Epithelial cell of proximal tubule (primary cell): ENCODE measurements at places on chromosomes 1 and 21. TPM values are rescaled to one million over a fixed set of nuclear protein-coding genes. Genes with fewer than 3 reads are reported as not detected.

CAPN8 gene
- not detected in 2 replicates for total RNA-seq

DNAJC28 gene
- total RNA-seq, result 0.87 and 0.92 TPM in 2 replicates

AMY1C gene
- total RNA-seq, result not detected in 2 replicates

LRRC39 gene
- 0.07 TPM in 1 of 2 replicates, not detected in the other for total RNA-seq

CFHR4 gene
- not detected in 2 replicates for total RNA-seq

UTS2 gene
- not detected in 2 replicates for total RNA-seq

S100A9 gene
- total RNA-seq, result 18.9 and 88.6 TPM in 2 replicates

KAZN gene
- total RNA-seq, result 5.1 and 5.7 TPM in 2 replicates

TOMM20 gene
- 101 and 123 TPM in 2 replicates for total RNA-seq

MLLT11 gene
- 19.0 and 27.6 TPM in 2 replicates for total RNA-seq

HAPLN2 gene
- not detected in 2 replicates for total RNA-seq

TMEM79 gene
- 2.1 and 3.9 TPM in 2 replicates for total RNA-seq

C1orf141 gene
- not detected in 2 replicates for total RNA-seq

PIGR gene
- total RNA-seq, result 0.06 TPM in 1 of 2 replicates, not detected in the other

GPR3 gene
- 2.5 and 3.0 TPM in 2 replicates for total RNA-seq

ZYG11A gene
- 0.86 and 3.3 TPM in 2 replicates for total RNA-seq

MANEAL gene
- 0.46 and 0.72 TPM in 2 replicates for total RNA-seq

TMIGD3 gene
- total RNA-seq, result not detected in 2 replicates

OR2W3 gene
- 2.2 TPM in 1 of 2 replicates, not detected in the other for total RNA-seq

SRP9 gene
- total RNA-seq, result 313 and 368 TPM in 2 replicates

CNKSR1 gene
- total RNA-seq, result 6.7 and 14.8 TPM in 2 replicates
